ENCODE measurements at places on chromosomes 16 and 17.

GRCh38 chr17:1042486-1042885 lies 45.6 kb downstream of the TIMM22 start:
- no peak for DNase-seq

DNA sequence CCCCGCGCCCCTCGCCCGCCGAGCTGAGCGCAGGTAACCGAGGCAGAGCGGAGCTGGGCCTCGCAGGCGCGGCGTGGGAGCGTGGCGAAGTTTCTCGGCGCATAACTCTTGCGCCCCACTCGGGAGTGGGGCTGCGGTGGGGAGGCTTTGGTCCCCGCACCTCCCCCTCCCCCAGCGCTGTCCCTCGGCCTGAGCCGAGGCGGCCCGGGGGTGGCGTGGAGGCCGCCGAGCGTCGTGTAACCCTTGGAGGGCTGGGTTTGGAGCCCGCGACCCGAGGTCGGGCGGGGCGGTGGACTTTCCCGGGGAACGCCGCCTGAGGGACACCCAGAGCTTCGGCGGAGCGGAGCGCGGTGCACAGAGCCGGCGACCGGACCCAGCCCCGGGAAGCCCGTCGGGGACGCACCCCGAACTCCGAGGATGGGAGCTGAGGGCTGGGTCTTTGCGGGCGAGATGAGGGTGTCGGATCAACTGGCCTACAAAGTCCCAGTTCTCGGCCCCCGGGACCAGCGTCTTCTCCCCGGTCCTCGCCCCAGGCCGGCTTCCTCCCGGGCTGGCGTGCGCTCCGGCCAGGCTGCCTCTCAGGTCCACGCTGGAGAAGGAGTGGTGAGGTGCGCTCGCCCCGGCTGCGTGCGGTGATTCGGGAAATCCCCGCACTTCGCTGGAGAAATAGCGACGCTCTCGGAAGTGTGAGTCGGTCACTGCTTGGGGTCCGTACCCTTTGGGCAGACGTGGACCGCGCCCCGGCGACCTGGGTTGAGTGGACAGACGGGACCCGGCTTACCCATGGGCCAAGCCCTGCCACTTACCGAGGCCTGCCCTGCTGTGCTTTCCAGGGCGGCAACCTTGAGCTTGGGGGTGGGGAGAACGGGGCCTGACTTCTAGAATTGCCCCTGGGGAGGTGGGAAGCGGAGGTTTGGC lies 168.4 kb downstream of the RAB11FIP4 start:
- DNase-seq: no peak

DNA sequence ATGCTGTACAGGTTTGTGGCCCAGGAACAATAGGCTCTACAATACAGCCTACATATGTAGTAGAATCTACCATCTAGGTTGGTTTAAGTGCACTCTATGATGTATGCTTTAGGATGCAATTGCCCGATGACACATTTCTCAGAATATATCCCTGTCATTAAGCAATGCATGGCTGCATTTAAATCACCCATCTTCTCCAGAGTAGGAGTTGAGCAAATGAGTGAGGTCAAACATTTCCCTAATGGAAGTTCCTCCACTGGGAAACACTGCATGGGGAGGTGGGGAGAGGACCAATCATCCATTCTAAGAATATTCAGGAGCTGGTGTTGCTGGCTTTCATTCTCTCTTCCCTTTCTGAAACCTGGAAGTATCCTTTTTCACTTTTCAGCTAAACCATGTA lies 2.0 kb upstream of the PCTP start:
- DNase-seq: no peak

DNA sequence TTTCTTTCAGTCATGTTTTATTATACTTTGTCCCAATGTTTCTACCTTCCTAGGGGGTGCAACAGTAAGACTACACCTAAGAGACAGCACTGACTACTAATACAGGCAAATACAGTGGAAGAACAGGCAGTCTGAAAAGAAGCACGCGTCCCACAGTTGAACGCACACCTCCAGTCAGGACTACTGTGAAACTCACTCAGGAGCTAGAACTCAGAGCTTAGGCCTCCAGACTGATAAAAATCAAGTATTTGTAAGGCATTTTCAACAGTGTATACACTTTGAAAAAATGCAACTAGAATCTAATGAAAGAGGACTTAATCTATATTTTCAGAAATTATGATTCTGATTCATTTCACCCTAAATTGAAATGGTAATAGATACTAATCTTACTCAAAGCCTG lies 14.4 kb downstream of the ITFG1 start:
- no peak for DNase-seq

GRCh38 chr17:47324224-47325020 lies 667 bp downstream of the EFCAB13 start:
- DNase-seq: peak; percentile 12

- DNase-seq: no peak
Measured at GRCh38 chr16:49523435-49524159, 150.0 kb downstream of the C16orf78 start.

GRCh38 chr16:84323606-84324005 lies 28.9 kb downstream of the WFDC1 start:
- no peak for DNase-seq

DNA sequence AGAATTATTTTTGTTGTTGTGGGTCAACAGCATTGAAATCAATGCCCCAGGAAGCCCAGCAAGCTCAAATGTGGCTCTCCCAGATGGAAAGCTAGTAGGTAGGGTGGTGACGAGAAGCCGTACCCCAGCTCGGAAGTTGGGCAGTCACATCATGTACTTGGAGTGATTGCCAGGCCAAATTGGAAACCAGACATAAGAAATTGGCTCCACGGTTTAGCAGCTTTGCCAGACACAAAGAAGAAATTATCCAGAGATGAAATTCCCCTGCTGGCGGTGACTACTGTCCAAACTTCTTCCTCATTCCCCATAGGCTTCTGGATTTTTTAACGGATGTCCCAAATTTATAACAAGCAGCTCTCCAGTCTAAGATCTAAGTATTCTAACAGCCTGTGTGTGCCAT lies 95.9 kb downstream of the OR1D5 start:
- DNase-seq: no peak

DNA sequence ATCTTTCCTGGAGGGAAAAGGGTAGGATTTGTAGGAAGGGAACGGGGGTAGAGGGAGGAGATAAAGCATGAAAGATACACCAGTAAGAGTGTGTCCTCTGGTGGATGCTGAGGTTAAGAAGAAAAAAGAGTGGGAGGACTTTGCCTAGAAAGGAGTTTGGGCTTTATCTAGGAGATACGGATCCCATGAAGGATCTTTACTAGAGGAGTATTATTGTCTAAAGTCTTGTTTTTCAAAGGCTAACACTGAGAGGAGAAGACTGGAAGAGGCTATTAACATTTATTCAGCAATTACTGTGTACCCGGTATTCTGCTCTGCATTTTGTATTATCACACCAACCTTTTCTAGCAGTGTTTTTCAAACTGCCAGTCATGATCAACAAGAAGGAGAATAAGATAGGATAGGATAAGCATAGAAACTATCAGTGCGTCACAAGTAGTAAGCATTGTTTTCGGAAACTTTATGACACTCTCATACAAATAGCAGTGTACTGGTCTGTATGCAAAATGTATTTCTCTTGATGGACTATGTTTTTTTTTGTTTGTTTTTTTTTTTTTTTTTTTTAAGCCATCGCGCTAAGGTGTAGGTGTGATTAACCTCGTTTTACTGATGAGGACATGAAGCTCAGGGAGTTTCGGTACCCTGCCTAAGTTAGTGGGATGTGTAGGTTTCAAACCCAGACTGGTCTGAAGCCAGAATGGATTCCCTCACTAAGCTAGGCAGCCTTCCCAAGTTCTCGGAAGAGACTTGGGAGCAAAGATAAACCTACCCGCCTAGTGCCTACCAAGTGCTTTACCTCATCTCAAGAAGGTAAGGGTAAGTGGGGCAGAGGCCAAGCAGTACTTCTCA lies 1.3 kb upstream of the SP2 start:
- DNase-seq: no peak

DNA sequence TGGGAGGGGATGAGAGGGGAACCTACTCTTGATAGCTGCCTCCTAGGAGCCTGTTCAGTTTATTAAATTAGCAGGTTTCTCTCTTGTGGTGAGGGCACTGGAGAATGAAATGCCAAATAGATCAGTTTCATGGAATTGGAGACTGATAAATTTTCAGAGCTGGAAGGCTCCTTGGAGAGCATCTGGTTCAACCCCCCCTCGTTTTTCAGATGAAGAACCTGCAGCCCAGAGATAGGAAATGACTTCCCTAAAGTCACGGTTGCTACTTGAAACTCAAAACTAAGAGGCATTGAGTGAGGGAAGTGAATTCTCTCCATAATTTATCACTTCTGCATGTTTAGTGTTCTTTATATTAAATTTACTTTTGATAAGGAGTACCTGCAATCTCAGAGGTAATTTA lies 366.0 kb upstream of the CCL2 start:
- DNase-seq: no peak

- no peak for DNase-seq
Measured at GRCh38 chr16:23979441-23979840, 143.7 kb downstream of the PRKCB start.

DNA sequence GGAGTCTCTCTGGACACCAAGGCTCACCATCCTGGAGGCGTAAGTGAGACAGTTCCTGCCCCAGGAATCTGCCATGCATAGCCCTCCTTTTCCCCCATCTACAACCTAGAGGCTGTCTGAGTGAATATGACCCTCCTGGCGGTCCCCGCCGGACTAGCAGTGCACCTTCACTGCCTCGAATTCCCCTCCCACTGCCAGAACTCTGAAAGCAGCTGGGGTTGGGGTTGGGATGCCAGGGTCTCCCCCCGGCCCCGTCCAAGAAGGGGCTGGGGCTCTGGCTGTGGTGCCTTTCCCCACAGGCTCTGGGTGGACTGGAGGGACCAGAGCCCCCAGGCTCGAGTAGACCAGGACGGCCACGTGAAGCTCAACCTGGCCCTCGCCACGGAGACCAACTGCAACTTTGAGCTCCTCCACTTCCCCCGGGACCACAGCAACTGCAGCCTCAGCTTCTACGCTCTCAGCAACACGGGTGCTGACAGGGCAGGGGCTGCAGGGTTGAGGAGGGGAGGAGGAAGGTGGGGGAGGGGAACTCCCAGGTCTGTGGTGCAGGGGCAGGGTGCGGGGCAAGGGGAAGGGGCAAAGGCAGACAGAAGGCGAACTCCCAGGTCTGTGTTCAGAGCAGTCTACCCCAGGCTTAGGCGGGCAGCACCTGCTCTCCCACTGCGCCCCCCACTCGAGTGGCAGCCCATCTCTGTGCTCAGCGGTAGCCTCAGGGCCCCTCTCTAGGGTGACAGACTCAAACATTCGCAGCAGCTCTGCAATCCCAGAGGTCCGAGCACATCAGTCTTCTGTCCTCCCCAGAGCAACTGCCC lies 1.2 kb downstream of the ZACN start:
- no peak for DNase-seq

GRCh38 chr17:50476545-50477315 lies 1.9 kb upstream of the RSAD1 start:
- DNase-seq: no peak

GRCh38 chr17:63082273-63082861 lies 116.3 kb downstream of the TANC2 start:
- DNase-seq: no peak

- no peak for DNase-seq
Measured at GRCh38 chr17:10243883-10244844, 45.8 kb upstream of the GAS7 start.

- no peak for DNase-seq
Measured at GRCh38 chr16:77705351-77705750, 17.0 kb upstream of the NUDT7 start.

- no peak for DNase-seq
Measured at GRCh38 chr16:28098959-28099945, 35.7 kb upstream of the GSG1L start.

- DNase-seq: no peak
Measured at GRCh38 chr17:50790618-50791017, 23.3 kb upstream of the ANKRD40CL start.

GRCh38 chr17:57889892-57890856 lies 40.3 kb upstream of the MRPS23 start:
- no peak for DNase-seq

- no peak for DNase-seq
Measured at GRCh38 chr16:85940214-85940613, 41.3 kb downstream of the IRF8 start.

DNA sequence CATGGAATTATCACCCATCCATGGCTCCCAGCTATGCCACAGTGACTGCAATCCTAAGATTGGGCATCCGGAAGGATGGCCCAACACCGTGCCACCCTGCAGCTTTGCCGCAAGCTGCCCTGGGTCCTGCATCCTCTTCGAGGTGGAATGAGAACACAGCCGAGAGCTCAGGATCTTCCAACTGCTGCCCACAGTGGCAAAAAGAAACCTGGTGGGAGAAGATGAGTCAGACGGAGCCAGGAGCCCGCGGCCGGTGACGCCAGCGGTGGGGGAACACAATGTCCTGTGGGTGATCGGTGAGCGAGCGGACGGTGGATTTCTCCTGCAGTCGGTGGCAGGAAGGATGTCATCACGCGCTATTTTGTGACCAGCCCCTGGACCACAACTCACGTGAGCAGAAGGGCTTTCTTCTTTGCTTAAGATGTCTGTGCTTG lies 20.1 kb downstream of the CD7 start:
- no peak for DNase-seq

GRCh38 chr16:86886651-86887050 lies 308.3 kb downstream of the FOXL1 start:
- no peak for DNase-seq
